ENCODE measurements at places on chromosomes 2 and 18. TPM values are rescaled to one million over a fixed set of nuclear protein-coding genes. Genes with fewer than 3 reads are reported as not detected.

The HJURP gene
- total RNA-seq, result 6.3 TPM

The FOXI3 gene
- not detected for total RNA-seq

The STK11IP gene
- total RNA-seq, result 35.5 TPM

The SPEG gene
- 29.4 TPM for total RNA-seq

The RIT2 gene
- total RNA-seq, result not detected

The FBLN7 gene
- total RNA-seq, result 0.70 TPM

The PKDCC gene
- 74.0 TPM for total RNA-seq

The CRYGC gene
- total RNA-seq, result not detected

The CRYBA2 gene
- total RNA-seq, result 6.9 TPM
